ENCODE measurements at places on chromosomes 4 and X. TPM values are rescaled to one million over a fixed set of nuclear protein-coding genes. Genes with fewer than 3 reads are reported as not detected.

DNA sequence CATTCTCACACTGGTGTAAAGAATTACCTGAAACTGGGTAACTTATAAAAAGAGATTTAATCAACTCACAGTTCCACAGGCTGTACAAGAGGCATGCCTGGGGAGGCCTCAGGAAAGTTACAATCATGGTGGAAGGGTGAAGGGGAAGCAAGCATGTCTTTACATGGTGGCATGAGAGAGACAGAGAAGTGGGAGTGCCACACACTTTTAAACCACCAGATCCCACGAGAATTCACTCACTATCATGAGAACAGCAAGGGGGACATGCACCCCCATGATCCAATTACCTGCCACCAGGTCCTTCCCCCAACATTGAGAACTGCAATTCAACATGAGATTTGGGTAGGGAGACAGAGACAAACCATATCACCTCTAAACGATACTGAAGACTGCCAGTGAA, 23.0 kb downstream of the EPGN start:
- H3K36me3 ChIP-seq: peaks cover 2% of the 10 kb centered on the region
- peaks cover 21% of the 10 kb centered on the region for H3K27me3 ChIP-seq
- no peaks in the 10 kb centered on the region for H3K4me1 ChIP-seq
- no peak overlapping the region for H3K4me3 ChIP-seq
- no peak overlapping the region for H3K27ac ChIP-seq

DNA sequence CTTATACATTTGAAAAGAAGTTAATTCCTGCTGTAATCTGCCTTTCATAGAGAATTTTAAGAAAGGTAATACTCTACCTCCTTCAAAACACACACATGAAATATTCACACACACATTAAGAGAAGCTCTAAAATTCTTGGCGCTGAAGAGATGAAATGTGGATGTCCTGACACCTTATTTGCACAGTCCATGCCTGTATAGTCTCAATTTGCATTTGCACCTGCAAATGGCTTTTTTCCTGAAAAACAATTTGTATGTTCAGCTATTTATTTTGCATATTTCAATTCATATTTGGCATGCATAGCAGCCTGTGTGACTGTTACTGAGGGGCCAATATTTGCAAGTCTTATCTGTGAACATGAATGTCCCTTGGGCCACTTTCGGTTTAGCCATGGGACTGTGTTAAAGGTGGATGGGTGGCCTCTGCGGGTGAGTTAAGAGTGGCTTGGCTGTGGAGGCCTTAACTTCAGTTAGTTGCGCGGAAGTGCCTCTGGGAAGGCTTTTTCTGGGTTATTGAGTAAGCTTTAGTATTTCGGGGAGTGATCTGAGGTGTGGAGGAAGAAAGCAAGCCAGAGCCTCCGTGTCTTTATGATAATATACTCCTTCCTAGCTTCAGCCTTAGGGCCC, 443.3 kb upstream of the FAT1 start:
- H3K27ac ChIP-seq: no peak overlapping the region
- H3K27me3 ChIP-seq: no peaks in the 10 kb centered on the region
- no peak for DNase-seq
- H3K36me3 ChIP-seq: no peaks in the 10 kb centered on the region
- no peaks in the 10 kb centered on the region for H3K4me1 ChIP-seq

- DNase-seq: no peak
- H3K4me1 ChIP-seq: no peaks in the 10 kb centered on the region
These were observed 25.5 kb upstream of the LRCH2 start for GRCh38 chrX:115259238-115259875.

DNA sequence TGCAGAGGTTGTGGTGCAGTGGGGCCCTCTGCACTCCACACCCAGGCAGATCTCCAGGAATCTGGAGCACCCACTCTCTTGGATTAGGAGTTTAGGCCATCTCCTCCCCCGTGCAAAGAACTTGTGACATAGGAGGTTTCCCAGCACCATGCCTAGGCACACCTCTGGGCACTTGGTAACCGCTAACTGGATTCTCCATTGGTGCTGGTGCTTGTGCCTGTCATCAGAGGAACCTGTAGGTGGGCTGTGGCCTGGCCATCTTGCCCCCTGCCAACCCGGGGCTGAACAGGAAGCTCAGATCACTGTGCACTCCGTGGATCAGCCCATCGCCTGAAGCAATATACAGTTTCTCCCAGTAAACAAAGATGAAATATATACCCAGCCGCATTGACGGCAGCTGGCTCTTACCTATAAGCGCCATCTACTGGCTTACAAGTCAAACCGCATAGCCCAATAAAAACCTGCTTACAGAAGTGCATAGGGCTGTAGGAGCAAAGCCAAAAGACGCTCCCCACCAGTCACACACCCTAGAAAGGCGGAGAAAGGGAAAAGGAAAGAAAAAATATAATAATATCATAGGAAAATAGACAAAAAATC, 19.1 kb upstream of the TEX13B start:
- DNase-seq: no peak
- H3K4me1 ChIP-seq: no peaks in the 10 kb centered on the region
- no peaks in the 10 kb centered on the region for H3K36me3 ChIP-seq
- no peak overlapping the region for H3K27ac ChIP-seq
- no peak overlapping the region for H3K4me3 ChIP-seq

- H3K4me1 ChIP-seq: no peaks in the 10 kb centered on the region
- no peak overlapping the region for H3K4me3 ChIP-seq
- H3K27ac ChIP-seq: peak overlapping the region; percentile 70
These were observed 19.1 kb upstream of the HSFX4 start for GRCh38 chrX:149910178-149910695.

DNA sequence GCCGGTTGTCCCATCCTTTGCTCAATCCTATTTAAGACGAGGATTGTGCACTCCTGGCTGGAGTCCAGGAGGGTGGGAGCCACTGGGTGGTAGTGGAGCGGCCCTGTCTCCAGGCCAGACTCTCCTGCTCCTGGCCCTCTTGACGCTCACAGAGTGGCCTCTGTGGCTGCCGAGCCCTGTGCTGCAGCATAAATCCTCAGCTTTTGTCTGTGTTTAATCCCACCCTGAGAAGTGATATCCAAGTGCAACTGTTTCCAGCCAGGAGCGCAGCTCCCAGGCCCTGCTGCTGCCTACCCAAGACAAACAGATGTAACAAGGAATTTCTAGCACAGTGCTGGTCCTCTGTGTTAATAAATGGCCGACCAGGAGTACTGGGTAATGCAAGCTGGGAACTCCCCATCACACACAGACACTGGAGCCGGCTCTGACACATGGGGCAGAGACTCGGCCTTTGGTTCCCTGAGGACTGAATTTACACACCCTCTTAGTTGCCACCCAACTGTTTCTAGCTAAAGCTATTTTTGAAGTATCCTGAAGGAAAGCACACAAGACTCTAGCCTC, 85.3 kb downstream of the GATB start:
- no peaks in the 10 kb centered on the region for H3K36me3 ChIP-seq
- no peaks in the 10 kb centered on the region for H3K4me1 ChIP-seq
- no peak for DNase-seq
- no peaks in the 10 kb centered on the region for H3K27me3 ChIP-seq
- H3K27ac ChIP-seq: no peak overlapping the region
- no peak overlapping the region for H3K4me3 ChIP-seq

DNA sequence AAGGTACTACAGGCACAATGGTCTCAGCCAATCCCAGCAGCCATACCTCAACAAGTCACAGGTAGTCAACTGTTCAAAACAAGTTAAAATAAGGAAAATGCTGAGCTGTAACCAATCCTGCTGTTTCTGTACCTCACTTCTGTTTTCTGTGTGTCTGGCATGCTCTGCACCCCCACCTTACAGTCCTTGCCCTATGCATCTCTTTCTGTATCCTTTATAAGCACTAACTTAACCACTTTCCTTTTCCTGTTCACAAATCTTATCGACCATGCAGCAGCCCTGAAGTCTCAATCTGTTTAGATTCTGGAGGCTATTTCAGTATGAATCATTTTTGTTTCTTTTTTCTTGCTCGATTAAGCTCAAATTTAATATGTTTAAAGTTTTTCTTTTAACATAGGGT, 12.5 kb upstream of the FAM13A start:
- no peaks in the 10 kb centered on the region for H3K4me1 ChIP-seq
- no peaks in the 10 kb centered on the region for H3K27me3 ChIP-seq
- H3K4me3 ChIP-seq: no peak overlapping the region
- no peak overlapping the region for H3K27ac ChIP-seq
- DNase-seq: no peak

DNA sequence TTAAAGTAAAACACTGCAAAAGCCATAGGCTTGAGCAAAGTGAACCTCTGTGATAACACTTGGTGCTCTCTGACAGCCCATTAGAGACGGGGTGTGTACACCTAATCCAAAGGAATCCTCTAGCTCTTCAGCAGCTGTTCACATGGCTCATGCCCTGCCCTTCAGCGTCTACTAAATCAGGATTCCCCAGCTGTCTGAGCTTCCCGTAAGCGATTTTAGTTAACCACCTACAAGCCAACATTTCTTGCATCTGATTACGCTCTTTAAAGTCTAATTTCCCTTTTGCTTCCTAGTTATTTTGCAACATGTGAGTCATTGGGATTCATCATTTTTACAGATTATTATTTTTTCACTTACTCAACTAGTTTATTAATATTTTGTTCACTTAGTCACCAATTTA, 6.5 kb downstream of the DMD start:
- H3K4me1 ChIP-seq: no peaks in the 10 kb centered on the region
- peaks cover 5% of the 10 kb centered on the region for H3K27me3 ChIP-seq
- no peak overlapping the region for H3K4me3 ChIP-seq

- DNase-seq: no peak
- H3K27me3 ChIP-seq: peaks cover 5% of the 10 kb centered on the region
- H3K4me1 ChIP-seq: no peaks in the 10 kb centered on the region
- no peak overlapping the region for H3K27ac ChIP-seq
- no peaks in the 10 kb centered on the region for H3K36me3 ChIP-seq
These were observed 90.6 kb downstream of the DCAF8L2 start for GRCh38 chrX:27680726-27681125.

GRCh38 chrX:118272242-118272641, 73.7 kb upstream of the WDR44 start:
- no peak overlapping the region for H3K4me3 ChIP-seq
- H3K4me1 ChIP-seq: no peaks in the 10 kb centered on the region
- DNase-seq: no peak
- H3K36me3 ChIP-seq: no peaks in the 10 kb centered on the region
- H3K27me3 ChIP-seq: peaks cover 6% of the 10 kb centered on the region

Gene MAGEB1
- not detected for total RNA-seq

Gene SPANXA2
- total RNA-seq: not detected

Gene GAGE12F
- total RNA-seq: not detected

Gene ADH7
- total RNA-seq: not detected

Gene PRR32
- total RNA-seq: not detected

Measured in activated T-cell treated with anti-CD3 and anti-CD28 coated beads, Interleukin-2, amount 50 U/mL, for 72 hours (primary cell).